ENCODE measurements at places on chromosomes 6 and 20.

GRCh38 chr6:2102316-2102883, 143.0 kb downstream of the GMDS start:
- DNase-seq = no peak

- no peak for DNase-seq
These were observed 198.6 kb downstream of the UST start for GRCh38 chr6:148945301-148946021.

- no peak for DNase-seq
These were observed 1287.0 kb upstream of the GJE1 start for GRCh38 chr6:140845701-140846100.

DNA sequence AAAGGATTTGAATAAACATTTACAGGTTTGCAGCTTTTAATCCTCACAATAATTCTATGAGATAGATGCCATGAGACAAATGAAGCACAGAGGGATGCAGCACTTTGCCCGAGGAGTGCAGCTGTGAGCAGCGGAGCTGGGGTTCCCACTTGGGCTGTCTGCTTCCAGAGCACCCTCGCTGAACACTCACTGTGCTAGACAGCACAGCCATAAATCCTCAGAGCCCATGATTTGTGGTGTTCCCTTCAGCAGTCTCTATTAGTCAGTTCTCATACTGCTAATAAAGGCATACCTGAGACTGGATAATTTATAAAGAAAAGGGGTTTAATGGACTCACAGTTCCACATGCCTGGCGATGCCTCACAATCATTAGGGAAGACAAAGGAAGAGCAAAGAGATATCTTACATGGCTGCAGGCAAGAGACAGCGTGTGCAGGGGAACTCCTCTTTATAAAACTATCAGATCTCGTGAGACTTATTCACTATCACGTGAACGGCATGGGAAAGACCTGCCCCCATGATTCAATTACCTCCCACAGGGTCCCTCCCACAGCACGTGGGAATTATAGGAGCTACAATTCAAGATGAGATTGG, 25.3 kb upstream of the CTAGE9 start:
- DNase-seq = no peak

GRCh38 chr6:38638941-38639497, 710 bp downstream of the BTBD9 start:
- peak; percentile 52 for DNase-seq

DNA sequence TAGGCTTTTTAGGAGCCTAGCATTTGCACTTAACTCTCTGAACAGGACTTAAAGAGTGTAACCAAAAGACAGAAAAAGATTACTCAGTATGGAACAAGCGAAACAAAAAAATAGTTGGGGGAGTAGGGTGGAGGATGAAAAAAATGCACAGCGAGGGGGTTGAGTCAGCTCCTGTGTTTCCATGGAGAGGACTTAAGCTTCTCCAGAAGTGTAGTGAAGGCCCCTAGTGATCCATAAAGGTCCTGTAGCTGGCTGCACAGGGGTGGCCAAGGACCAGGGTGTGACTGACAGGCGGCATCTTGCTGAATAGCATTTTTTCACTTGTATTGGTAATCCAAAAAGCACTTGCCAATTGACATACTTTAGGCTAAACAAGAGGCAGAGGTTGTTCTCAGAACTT, 533.9 kb downstream of the RFPL4B start:
- DNase-seq = no peak

- no peak for DNase-seq
These were observed 1193.4 kb upstream of the EYS start for GRCh38 chr6:66900133-66901083.

- no peak for DNase-seq
These were observed 8.9 kb upstream of the IGF2R start for GRCh38 chr6:159959976-159960384.

DNA sequence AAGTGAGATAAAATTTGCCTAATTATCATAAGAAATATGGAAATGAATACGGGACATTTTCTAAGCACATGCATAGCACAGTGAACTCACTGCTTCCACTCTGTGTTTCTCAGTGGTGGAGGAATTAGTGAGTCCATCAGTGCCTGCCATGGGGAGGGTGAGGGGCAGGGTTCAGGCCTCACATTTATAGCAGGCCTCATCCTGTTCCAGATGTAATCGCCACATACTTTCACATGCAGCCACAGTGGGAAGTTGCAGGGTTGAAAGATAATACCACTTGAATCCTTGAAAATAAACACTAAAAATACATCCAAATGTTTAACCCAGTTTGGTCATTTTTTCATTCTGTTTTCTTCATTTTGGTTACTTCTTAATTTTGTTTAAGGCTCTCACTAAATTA, 29.9 kb upstream of the ANKEF1 start:
- DNase-seq = no peak

DNA sequence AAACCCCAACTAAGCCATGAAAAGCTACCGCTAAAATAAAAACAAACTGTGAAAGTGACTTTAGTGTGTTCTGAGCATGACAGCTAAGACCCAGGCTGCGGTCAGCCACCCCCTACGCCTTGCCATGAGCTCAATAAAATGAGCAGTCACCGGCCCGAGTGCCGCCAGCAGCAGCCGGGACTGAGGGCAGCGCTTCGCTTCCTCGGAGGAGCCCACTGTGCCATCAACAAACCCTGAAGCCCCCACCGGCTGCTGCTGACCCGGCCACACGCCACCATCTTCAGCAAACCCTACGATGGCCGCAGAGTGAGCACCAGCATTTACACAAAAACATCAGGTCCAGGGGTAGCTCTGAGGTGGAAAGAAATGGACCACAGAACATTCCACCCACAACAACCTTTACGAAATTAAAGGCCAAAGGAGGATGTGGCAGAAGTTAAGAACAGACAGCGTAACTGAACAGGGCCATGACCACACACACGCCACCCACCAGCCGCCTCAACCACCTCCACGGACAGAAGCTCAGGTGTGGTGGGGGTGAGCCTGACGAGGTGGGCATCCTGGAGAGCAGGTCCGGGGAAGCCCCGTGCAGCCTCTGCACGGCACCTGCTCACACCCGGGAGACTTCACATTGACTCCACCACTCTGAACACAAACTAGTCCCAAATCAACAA, 67.0 kb downstream of the THBS2 start:
- no peak for DNase-seq

DNA sequence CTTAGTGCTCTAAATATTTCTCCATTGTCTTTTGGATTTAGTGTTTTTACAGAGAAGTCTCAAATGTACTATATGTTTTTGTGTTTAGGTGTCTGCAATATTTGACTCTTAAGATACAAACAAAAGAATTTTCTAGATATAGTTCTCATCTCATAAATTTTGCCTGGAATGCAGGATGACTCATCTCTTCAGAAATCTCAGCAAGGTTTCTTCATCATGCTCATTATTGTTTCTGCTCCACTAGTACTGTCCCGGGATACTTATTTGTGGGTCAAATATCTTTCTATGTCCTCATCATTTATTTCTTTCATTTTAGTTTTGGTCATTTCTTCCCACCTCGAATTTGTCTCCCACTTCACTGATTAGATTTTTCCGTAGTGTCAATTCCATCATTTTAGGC, 9.5 kb downstream of the AHI1 start:
- DNase-seq = no peak

DNA sequence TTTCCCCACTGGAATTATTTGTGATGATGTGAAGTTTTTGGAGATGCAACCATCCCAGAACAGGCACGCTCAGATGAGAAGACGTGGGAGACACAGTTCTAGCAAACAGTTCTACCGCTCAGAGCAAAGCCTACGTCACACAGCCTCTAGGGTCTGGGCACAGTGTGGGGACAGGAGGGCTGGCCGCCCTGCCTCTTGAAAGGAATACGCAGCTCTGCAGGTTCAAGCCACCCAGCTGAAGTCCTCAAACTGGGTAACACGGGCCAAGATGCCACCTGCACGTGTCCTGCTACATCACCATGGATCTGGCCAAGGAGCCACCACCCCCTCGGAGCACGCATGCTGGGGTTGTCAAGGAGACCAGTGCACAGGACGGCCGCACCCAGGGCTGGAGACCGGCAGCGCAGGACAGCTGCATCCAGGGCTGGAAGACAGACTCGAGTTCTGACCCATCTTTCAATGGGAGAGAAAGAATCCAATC, 75.0 kb downstream of the NOL4L start:
- DNase-seq = no peak

DNA sequence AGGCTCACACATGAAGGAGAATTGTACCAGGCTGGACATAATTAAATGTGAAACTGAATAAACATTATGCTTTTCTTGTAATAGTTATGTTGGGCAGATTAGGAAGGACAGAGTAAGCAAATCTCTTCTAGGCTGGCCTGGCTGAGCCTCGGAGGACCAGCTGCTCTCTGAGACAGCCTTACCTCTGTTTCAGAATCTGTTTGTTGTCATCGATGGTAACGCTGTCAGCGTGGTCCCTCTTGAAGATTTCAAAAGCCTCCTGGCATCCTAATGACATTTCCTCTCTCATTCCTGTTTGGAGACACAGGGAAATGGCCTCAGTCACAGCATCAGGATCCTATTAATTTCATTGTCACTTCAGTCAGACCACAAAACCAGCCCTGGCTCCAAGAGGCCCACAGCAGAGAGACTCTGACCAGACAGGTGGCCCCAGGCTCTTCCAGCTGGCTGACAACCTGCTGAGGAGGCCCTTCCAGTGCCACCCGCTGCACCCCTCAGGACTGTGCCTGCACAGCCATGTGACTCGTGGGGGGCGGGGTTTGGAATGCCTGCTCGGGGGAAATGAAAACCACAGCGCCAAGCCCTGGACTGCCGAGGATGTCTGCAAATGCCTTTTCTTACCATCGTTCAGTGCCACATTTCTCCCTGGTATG, 108.5 kb upstream of the KCNK16 start:
- no peak for DNase-seq

DNA sequence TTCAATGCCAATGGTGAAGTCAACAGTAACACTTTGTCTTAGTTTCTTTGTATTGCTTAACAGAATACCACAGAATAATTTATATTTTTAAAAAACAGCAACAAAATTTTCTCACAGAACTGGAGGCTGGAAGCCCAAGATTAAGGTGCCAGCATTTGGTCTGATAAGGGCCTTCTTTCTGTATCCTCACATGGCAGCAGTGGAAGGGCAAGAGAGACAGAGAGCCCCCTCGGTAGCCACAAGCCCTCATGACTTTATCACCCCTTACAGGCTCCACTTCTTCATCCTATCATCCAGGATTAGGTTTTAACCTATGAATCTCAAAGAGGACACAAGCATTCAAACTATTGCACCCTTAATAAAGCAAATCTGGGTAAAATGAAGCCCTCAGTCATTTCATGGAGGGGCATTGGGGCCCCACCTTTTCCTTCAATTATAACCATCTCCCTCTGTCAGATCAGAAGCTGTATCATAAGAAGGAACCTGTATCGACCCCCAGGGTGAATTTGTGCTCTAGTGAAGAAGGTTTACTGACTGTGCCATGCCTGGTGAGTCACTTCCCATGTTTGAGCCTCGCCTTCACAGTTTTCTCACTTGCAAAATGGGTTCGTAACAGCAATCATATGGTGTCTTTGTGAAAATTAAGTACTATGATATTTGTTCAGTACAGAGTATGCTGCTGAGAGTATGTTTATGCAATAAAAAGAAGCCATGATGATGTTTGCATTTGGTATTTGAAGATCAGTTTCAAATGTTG, 178.2 kb downstream of the LRFN2 start:
- DNase-seq = no peak

DNA sequence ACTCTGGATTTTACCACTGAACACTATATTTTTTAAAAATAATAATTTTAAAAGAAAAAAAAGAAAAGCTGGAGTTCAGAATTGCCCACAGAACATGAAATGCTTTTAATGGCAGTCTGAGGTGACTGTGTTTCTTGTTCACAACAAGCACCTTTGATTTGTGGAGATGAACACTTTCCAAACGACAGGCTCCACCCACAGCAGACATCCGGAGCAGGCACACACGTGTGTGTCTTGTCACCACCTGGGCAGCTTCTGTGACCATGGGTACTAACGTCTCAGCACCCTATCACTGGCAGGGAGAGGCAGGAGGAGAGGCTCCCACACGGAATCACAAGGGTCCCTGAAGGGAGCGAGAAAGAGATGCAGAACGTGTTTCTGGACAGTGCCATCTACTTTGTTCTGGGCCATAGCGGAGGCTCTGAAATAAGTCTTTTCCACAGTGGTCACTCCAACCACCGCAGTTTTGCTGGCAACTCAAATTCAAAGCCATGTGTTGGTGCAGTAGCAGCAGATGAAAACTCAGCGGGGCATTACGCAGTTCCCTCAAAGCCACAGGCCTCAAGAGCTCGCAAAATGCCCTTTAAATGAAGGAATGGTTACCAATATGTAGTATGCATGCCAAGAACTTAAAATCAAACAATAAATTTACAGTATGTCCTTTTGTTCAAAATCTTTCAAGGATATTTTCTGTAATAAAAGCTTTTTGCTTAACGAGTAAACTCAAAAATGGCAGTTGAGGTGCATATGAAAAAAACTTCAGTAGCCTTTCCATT, 242.2 kb downstream of the FOXC1 start:
- no peak for DNase-seq

- DNase-seq = no peak
These were observed 91.4 kb upstream of the EYS start for GRCh38 chr6:65798280-65799014.

- peak; percentile 85 for DNase-seq
These were observed at the start of gene ZNF341 for GRCh38 chr20:33731693-33732165. TSS of gene ZNF341 (plus strand) at chr20:33731996. CDS start at chr20:33732022, 26 bp downstream.

- no peak for DNase-seq
These were observed 60.5 kb downstream of the FOXF2 start for GRCh38 chr6:1449896-1450295.

- DNase-seq = no peak
These were observed 29.0 kb downstream of the PSMB1 start for GRCh38 chr6:170524172-170524502.

DNA sequence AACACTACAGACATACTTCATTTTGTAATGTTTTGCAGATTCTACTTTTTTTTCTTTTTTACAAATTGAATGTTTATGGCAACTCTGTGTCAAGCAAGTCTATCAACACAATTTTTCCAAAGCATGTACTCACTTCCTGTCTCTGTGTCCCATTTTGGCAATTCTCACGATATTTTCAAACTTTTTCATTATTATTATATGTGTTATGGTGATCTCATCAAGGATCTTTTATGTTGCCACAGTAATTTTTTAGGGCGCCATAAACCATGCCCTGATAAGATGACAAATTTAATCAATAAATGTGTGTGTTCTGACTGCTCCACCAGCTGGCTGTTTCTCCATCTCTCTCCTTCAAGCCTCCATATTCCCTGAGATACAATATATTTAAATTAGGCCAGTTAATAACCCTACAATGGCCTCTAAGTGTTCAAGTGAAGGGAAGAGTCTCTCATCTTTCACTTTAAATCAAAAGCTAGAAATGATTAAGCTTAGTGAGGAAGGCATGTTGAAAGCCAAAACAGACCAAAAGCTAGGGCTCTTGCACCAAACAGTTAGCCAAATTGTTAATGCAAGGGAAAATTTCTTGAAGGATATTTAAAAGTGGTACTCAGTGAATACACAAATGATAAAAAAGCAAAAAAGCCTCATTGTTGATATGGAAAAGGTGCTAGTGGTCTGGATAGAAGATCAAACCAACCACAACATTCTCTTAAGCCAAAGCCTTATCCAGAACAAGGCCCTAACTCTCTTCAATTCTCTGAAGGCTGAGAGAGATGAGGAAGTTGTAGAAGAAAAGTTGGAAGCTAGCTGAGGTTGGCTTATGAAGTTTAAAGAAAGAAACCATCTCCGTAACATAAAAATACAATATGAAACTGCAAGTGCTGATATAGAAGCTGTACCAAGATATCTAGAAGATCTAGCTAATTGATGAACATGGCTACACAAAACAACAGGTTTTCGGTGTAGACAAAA, 194.4 kb upstream of the TAB2 start:
- DNase-seq = no peak
